ENCODE measurements at places on chromosomes 7 and 10.

- no peak for DNase-seq
These were observed 13.9 kb downstream of the EIF4H start for GRCh38 chr7:74187915-74188675.

DNA sequence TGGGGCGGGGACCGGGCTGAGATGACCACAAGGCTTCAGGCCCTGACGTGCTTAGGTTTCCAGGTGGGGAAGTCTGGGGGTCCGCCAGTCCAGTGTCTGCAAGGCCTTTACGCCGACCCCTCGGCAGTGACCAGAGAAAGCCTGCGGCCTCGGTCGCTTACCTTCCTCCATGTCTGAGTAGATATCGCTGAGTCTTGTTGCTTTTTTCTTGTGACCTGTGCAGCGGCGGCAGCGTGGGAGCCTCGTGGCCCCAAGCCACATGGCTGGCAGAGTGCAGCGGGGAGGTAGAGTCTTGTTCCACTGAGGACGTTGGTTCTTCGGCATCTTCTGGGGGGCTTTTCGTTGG lies 329 bp downstream of the NOLC1 start:
- no peak for DNase-seq

- DNase-seq: no peak
These were observed 13.1 kb upstream of the CAMK2G start for GRCh38 chr10:73887294-73888039.

- DNase-seq: no peak
These were observed 92.9 kb upstream of the ADAM12 start for GRCh38 chr10:126481181-126481580.

GRCh38 chr7:151715666-151716315 lies 161.1 kb downstream of the PRKAG2 start:
- DNase-seq: no peak

DNA sequence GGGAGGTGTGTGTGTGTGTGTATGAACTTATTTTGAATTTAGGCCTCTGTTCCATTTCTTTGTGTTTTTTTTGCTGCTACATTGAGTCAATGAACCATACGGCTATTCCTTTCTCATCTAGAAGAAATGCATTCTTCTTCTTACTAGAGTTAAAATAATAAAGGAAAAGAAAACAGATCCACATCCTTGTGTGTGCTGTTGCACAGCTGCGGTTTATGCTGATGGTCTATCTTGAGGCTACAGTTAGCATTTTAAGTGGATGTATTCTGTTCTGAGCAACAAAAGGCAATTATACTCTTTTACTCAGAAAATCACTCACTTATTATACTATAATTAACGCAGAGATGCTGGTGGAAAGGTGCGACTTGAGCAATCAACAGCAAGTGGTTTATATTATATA lies 615.0 kb upstream of the MBL2 start:
- DNase-seq: no peak

- DNase-seq: no peak
These were observed 25.8 kb downstream of the TMEM254 start for GRCh38 chr10:80104066-80104926.

- no peak for DNase-seq
These were observed 52.0 kb downstream of the ABCC2 start for GRCh38 chr10:99834410-99834809.

DNA sequence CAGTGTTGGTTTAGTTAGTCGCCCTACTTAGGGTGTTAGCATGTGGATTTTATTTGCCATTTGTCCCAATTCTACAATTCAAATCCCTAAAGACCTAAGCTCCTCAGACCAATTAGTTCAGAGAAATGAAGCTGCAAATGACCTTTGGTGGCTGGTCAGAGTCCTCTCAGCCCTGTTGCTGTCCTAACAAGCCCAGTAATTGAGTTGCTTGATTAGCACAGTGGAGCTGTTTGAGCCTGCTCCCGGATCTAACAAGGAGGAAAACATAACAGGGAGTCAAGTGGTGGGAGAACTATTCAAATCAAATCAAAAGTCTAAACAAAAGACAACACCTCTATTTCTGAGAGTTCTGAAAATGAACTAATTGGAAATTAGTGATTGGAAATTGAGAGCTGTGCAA lies 22.1 kb downstream of the ZDHHC6 start:
- DNase-seq: no peak

DNA sequence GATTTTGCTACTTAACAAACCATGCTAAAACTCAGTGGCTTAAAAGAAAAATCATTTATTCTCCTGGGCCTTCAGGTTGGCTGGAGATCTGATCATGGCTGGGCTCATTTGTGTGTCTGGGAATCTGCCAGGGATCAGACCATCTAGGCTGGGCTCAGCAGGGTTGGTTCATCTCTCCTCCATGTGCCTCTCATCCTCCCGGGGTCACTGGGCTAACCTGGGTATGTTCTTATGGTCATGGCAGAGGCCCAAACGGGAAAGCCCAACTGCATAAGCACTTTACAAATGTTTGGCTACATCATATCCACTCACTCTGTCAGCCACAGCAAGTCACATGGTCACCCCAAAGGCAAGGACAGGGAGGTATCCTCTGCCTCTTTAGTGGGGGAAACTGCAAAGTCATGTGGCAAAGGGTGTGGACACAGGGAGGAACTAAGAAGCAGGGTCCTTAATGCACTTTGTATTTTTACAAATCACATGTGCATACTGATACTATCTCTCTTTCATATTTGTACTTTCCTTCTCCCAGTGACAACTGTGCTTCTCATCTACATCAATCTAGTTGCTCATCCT lies 231.4 kb downstream of the BUB3 start:
- no peak for DNase-seq

DNA sequence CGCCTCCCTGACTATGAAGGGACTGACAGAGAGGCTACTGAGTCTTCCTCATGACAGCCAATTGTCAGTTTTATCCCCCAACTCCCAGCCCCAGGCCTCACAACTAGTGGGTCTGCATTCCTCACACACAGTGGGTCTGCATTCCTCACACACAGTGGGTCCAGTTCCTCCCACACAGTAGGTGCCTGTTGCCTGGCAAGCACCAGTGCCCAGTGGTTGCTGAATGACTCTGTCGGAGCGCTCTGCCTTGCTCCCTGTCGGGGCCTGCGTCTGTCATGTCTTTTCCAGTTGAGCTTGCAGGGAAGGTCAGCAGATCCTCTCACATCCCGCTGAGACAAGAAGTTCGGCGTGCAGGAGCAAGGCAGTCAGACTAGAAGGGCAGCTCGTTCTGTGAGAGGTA lies 590.0 kb upstream of the MKI67 start:
- DNase-seq: no peak

- DNase-seq: no peak
These were observed 187.4 kb upstream of the PDE1C start for GRCh38 chr7:32257621-32258020.

GRCh38 chr10:6918305-6918704 lies 338.2 kb upstream of the PRKCQ start:
- DNase-seq: no peak

DNA sequence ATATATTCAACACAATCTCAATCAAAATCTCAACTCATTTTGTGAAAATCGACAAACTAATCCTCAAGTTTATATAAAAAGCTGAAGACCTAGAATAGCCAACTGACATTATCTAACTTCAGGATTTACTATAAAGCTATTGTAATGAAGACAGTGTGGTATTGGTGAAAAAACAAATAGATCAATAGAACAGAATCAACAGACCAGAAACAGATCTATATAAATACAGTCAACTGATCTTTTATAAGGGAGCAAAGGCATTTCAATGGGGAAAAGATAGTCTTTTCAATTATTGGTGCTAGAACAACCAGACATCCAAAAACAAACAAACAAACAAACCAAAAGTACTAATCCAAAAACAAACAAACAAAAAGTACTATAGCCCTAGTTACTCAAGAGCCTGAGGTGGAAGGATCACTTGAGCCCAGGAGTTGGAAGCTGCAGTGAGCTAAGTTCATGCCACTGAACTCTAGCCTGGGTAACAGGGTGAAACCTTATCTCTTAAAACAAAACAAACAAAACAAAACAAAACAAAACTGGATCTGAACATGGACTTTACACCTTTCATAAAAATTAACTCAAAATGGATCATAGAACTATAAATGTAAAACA lies 26.6 kb upstream of the AKR1D1 start:
- no peak for DNase-seq

DNA sequence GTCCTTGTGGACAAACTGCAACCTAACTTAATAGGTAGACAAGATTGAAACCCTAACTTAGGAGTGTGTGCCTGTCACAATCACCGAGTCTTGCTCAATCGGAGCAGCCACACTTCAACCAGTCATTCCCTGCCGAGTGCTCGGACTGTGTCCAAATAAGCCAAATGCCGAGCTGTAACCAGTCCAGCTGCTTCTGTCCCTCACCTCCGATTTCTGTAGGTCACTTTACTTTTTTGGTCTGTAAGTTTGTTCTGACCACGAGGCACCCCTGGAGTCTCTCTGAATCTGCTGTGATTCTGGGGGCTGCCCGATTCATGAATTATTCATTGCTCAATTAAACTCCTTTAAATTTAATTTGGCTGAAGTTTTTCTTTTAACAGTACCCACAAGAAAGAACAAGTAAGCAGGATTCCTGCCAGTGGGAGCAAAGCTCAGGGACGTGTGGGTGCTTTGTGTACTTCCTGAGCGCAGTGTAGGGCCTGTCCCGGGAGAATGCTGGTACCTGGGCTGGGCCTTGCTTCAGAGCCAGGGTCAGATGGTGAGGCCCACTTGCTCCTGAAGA lies 140.1 kb downstream of the ACTR3B start:
- DNase-seq: peak; percentile 58

GRCh38 chr10:48770561-48771089 lies 86.0 kb downstream of the WDFY4 start:
- DNase-seq: no peak

- no peak for DNase-seq
These were observed 87.6 kb upstream of the ATP6V0A4 start for GRCh38 chr7:138885383-138886147.

DNA sequence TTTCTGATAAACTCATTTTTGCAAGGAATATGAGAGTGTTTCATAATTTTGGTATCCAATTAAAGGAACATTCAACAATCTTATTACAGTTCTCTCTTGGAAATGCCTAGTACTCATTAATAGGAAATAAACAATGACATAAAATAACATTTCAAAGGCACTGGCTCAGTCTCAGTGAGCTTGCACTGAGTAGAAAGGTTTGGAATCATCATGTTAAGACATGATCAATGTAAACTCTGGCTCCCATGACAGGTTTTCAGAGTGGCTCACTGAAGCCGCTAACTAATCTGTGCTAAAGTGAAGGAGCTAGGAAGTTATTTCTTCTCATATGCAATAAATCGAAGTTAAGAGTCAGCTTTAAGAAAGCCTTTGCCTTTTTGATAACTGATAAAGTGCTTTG lies 203.3 kb upstream of the HGF start:
- DNase-seq: no peak

GRCh38 chr7:631964-632830 lies 94.3 kb upstream of the DNAAF5 start:
- no peak for DNase-seq

DNA sequence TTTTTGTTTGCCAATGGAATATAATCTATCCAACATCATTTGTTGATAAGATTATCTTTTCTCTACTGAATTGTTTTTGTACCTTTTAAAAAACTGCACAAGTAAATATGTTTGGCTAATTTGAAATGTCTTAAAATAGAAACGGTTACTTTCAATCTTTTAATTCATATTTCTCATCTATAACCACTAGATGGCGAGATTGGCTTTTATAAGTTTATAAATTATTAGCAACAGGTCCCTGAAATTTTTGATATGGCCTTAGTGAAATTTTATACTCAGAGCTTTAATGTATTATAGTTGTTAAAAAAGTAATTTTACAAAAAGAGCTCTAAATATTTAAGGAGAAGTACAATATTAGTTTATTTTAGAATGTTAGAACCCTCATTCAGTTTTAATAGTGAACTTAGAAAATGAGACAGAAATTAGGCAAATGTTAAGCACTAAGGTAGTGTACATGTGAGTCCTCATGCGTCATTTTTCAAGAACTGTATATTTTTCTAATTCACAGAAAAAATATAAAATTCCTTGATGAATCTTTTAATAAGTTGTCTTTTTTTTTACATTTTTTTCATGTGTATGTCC lies 592.5 kb downstream of the ARL4A start:
- DNase-seq: peak; percentile 14

- no peak for DNase-seq
These were observed at the start of gene PAPSS2 for GRCh38 chr10:87659571-87660483. PAPSS2 (plus strand) TSS chr10:87659878; CDS start chr10:87659982, 104 bp downstream.

DNA sequence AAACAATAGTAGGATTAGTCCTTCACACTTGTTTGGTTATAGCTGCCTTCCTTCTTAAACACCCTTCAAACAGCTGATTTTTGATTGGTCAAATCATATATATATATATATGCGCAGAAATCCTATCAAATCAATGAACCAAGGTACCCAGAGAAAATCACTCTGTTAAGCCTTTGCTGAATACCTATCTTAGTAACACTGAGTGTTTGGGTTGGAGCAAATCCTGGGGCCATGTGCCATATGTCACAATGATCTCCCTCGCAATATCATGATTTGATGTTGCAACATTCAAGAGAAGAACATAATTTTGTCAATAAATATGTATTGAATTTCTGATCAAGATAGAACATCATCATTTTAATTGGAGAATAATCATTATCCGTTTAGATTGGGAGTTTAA lies 795.6 kb downstream of the REEP3 start:
- no peak for DNase-seq

GRCh38 chr7:959271-959670 lies 4.8 kb upstream of the ADAP1 start:
- no peak for DNase-seq

DNA sequence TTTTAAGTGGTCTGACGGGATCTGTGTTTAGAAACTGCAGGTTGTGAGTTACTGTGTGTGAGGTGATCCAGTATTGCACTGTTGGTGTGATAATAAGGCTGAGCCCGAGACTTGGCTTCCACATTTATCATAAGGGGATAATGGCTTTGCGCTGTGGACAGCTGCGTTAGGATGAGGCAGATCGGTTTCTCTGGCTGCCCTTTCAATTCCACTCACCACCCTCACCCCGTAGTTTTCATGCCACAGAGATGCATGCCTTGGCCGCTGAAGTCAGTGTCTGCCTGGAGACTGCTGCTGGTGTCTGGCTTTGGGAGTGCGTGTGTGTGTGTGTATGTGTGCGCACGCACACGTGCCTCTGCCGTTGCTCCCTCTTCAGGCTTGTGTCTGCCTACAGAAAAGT lies 273.0 kb downstream of the CCDC3 start:
- no peak for DNase-seq

DNA sequence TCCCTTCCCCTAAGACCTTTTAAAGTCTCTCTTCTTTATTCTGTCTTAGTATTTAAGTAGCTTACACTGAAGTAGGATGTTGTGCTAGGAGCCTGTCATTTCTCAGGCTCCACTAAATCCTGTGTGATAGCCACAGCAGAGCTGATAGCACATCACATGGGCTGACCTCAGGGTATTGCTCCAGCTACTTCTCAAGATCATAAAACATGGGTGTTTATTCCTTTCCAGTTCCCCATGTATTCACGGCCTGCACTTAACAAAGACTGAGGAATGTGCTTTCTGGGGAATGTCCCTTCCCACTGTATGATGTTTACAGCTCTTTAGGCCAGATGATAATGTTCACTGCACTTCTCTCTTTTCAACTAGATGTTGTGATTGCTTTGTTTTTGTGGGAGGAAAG lies 1086.8 kb downstream of the KCNMA1 start:
- no peak for DNase-seq
